Osteocyte (in vitro differentiated cells): ENCODE measurements at places on chromosomes 5 and 9.

DNA sequence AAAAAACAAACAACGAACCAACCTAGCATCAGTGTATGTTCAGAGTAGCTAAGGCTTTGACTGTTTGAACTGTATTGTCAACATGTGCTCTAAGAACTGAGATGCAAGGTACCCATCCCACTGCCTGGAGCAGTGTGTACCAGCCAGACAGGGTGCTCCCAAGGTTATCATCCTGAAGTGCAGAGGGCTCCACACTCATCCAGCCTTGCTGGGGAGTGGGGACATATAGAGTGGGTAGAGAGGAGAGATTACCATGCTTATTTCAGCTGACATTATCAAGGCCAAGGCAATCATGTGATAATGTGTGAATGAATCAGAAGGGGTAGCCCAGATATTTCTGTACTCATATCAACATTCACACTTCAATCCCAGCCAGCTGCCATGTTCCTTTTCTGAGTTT lies 68.7 kb upstream of the ZNF622 start:
- DNase-seq = no peak

- no peak for DNase-seq
Measured at GRCh38 chr5:81249240-81249639, 16.1 kb downstream of the CKMT2 start.

DNA sequence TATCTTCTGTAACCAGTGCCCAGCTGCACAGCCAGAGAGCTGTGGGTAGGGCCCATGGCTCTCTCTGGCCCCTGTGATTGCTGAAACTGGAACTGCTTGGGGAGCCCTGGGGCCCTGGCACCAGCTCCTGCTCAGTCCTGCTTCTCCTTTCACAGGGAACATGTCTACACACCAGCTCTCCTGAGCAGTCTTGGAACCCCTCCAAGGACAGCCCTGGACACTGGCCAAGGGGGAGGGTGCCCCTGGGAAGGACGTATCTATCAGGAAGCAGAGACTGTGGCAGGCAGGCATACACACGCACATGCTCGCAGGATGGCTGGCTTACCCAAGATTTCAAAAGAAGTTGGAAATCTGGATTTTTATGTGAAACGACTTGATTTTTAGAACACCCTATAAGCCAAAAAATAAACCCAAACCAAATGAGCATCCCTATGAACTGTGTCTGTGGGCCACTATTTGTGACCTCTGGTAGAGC lies 8.8 kb upstream of the TRAF1 start:
- DNase-seq = peak; percentile 99

GRCh38 chr5:156534906-156535485 lies 208.0 kb downstream of the SGCD start:
- no peak for DNase-seq

GRCh38 chr5:8884029-8884428 lies 661.8 kb downstream of the SEMA5A start:
- no peak for DNase-seq

GRCh38 chr9:9478741-9479140 lies 1134.1 kb downstream of the PTPRD start:
- DNase-seq = no peak

DNA sequence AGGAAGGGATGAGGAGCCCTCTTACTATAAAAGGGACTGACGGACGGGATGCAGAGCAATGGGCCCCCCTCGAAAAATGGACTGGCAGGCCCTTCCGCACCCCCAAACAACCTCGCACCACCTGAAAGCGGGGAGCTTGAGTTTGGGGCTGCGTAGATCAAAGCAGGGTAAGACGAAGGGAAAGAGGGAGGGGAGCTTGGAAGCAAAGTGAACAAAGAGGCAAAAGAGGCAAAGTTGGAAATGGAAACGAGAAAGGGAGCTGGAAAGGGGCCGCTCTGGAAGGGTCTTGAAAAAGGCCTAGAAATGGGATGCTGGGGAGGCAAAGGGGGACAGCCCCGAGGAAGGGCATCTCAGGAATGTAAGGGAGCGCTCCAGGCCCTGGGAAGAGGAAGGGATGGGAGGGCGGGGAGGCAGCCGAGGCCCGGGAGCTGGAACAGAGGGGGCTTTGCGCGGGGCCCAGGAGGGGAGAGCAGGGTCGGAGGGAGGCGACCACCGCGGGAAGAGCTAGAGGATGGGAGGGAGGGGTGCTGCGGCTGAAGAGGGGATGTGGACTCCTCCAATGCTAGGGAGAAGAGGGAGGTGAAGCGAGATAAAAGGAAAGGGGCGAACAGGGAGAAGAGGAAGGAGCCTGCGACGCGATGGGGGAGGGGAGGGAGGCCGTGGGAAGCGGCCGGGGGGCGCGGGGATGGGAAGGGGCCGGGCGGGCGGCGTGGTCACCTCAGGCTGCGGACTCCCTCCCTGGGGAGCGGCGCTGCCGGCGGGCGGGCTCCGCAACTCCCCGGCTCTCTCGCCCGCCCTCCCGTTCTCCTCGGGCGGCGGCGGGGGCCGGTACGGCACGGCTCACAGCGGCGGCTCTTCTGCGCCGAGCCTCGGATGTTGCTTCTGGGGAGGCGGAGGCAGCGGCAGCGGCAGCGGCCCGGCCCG lies 577 bp downstream of the RNF145 start:
- DNase-seq = no peak

DNA sequence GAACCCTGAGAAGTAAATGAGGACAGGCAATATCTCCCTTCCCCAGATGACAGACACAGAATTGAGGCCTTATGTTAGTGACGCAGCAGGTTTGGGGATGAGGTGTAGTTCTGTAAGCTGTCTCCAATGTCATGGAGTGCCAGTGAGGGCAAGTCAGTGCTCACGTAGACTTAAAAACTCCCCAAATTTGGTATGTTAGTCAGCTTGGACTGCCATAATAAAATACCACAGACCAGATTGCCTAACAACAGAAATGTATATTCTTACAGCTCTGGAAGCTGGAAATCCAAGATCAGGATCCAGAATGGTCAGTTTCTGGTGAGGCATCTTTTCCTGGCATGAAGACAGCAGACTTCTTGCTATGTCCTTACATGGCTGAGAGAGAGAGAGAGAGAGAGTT lies 14.9 kb downstream of the FOXI1 start:
- DNase-seq = peak; percentile 30

GRCh38 chr5:6591671-6592288 lies 41.1 kb downstream of the NSUN2 start:
- no peak for DNase-seq

DNA sequence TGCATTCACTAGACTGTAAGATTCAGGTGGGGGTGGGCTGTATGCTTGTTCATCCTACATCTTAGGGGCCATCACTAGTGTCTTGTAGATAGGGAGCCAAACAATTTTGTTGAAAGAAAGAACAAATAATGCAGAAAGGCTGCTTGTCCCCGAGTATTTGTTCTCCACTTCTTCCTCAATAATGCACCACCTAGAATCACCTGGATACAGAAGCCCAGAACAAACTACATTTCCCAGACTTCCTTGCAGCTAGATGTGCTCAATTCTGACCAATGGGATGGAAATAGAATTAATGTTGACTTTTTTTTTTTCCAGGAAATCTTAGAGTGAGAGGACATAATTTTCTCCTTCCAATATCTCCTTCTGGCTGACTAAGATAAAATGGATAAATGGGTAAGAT lies 38.9 kb upstream of the TNFSF8 start:
- no peak for DNase-seq

GRCh38 chr5:149781612-149782011 lies 51.5 kb downstream of the PPARGC1B start:
- no peak for DNase-seq

DNA sequence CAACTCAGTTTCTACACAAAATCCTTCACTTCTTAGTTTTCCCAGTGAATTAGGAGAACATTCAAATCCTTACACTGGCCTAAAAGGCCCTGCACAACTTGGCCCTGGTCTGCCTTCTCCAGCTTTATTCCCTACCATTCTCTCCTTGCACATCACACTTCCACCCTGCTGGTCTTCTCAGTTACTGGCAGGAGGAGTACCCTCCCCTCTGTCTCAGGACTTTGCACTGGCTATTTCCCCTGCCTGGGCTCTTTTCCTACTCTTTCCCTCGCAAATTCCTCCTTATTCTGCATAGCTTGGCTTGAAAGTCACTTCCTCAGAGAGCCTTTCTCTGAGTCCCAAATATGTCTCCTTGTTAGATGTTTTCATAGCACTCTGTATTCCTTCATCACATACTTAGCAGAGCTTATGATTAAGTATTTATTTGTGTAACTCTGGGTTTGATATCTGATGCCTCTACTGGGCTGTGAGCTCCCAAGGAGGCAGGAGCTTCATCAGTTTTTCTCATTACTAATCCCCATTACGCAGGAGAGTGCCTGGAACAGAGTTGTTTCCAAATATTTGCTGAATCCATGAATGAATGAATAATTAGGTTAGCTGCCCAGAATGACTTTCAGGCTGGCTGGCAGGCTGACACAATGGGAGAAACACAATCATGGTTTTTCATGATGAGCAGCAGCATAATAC lies 159.8 kb upstream of the KLF9 start:
- DNase-seq = no peak

GRCh38 chr9:37374892-37375291 lies 47.6 kb upstream of the GRHPR start:
- DNase-seq = no peak

DNA sequence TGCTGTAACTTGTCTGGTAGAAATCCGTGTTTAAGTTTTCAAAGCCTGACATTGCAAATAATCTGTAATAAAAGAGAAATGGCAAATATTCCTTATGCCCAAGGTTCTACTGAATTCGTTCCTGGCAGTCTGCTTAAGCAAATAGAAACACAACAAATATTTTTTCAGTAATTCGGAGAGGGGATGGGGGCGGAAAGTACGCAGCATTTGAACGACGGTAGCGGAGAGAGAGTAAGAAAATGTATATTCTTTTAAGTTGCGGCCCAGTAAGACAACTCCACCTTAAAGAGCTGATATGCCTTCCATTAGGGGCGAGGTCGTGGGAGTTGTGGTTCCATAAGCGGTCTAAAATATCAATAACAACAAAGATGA lies 569 bp downstream of the YIPF5 start:
- no peak for DNase-seq

- DNase-seq = no peak
Measured at GRCh38 chr9:76591256-76591950, 132.4 kb downstream of the GCNT1 start.

DNA sequence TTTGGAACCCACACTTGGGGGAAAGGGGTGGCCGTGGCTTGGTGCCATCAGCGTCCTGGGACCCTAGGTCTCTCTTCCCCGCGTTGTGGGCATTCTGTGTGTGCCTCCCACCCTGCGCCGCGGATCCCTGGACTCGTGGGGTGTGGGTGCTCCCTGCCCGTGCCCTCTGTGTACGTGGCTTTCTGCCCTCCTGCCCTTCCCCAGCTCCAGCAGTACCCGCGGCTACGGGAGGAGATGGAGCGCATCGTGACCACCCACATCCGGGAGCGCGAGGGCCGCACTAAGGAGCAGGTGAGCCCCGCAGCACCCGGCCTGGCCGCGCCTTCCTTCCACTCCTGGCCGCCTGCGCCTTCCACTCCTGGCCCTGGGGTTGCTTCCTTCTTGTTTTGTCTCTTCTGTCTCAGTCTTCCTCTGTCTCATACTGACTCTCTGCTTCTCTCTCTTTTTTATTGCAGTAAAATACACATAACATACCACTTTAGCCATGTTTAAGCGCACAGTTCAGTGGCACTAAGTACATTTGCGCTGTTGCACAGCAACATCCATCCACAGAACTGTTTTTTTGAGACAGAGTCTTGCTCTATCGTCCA lies 30.7 kb downstream of the DNM1 start:
- no peak for DNase-seq

- no peak for DNase-seq
Measured at GRCh38 chr5:9157811-9158210, 388.1 kb downstream of the SEMA5A start.

DNA sequence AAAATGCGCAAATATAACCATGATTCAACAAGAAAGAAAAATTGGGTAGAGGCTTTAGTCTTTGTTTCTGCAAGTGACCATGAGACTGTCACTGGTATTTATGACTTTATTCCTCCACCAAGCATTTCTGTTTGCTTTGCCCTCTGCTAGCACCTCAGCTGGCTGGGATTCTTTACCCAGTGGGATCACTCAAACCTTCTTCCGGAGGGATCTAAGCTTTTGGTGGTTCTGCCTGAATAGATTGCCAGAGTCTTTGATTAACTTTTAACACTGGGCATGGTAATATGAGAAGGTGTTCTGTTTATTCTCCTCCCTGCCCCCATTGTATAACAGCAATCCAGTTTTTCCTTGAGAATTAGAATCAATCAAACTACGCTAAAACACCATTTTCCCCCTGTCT lies 59.1 kb upstream of the FBN2 start:
- DNase-seq = no peak
